CD4-positive, alpha-beta T cell treated with Interleukin-17A for 4 hours (primary cell): ENCODE measurements at places on chromosomes 6 and 20.

- no peak for DNase-seq
Measured at GRCh38 chr20:52033313-52033712, 158.3 kb downstream of the ZFP64 start.

DNA sequence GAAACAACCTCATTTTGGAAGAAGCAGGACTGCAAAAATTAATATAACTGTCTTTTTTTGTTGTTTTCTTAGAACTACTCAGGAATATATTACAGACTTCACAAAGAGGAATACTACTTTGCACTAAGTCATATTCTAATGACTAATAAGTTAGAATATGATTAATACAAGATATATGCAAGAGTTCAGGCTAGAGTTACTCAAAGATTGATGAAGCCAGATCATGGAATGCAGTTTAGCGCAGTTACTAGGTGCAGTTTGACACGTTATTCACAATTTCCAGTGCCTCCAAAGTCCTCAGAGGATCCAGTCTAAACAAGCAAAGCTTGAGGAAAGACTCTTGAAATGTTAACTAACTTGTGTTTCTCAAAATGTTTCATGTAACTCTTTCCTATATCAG lies 1.2 kb upstream of the MYCT1 start:
- DNase-seq = no peak

DNA sequence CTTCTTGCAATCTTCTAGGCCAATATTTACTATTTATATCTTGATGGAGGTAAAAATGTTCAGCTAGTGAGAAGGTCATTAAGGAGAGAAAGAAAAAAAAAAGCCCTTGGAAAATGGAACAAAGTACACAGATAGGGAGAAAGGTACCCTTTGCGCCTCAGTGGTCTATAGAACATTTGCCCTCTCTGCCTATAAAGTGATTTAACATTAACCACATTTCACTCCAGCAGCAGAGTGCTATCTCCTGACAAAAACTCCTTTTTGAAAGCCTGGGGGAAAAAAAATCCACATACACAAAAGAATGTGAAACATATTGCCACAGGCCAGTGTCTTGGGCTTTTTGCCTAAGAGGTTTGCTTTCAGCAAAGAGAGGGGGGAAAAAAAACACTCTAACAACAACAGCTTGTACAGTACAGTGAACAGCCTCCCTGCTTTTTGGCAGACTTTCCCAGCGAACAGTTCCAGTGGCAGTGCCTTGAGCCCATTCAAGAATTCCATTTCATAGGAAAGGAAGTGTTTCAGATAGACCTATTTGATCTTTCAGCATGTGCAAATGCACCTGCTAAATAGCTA lies 695 bp downstream of the ARHGAP18 start:
- DNase-seq = no peak

DNA sequence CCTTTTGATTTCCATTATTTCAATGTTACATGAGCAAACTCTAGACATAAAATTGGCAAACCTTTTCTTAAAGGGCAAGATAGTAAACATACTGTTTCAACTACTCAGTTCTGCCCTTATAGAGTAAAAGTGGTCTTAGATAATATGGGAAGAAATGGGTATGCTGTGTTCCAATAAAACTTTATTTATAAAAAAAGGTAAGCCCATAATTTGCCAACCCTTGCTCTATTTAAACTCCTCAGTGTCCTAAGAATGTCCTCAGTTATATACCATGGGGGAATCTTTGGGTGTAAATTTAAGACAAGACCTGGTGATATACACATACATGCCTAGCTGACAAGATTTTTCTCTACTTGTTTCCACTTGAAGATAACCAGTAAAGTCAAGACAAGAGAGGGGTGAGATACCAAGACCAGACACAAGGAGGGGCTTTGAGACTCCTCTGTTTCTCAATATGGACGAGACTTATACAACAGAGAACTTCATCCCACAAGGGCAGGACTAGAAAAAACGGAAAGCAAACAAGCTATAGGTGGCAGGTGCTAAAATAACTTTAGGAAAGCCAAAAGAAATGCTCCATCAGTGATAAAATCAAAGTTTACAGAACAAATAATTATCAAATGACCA lies 10.5 kb downstream of the SNX3 start:
- no peak for DNase-seq

GRCh38 chr6:167475947-167476346 lies 151.1 kb downstream of the TTLL2 start:
- DNase-seq = no peak

DNA sequence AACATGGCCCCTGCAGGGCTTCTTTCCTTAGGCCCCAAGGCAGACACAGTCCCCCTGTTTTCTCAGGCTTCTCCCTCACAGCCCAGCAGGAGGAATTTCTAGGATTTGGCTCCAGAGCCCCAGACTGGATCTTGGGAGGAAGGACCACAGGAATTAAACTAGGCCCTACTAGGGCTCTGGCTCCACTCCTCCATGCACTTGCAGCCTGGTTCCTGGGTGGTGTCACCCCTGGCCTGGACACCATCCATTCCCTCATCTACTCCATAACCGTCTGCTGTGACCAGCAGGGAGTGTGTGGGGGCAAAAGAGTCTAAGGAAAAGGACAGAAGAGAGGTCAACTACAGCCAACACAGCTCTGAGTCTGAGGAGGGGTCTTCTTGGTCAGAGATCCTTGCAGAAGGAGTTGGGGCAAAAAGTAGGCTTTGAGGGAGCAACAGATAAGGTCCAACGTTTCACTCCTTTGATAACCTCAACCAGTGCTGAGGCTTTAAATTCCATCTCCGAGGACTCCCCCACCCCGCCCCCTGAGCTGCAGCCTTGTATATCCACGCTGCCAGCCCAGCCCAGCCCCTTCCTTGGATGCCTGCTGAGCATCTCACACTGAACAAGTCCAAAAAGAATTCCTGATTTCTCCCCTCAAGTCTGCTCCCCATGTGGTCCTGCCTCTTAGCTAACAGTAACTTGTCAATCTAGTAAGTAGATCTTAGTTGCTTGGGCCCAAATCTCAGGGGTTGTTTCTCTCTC lies 27.9 kb upstream of the SPDEF start:
- DNase-seq = no peak

DNA sequence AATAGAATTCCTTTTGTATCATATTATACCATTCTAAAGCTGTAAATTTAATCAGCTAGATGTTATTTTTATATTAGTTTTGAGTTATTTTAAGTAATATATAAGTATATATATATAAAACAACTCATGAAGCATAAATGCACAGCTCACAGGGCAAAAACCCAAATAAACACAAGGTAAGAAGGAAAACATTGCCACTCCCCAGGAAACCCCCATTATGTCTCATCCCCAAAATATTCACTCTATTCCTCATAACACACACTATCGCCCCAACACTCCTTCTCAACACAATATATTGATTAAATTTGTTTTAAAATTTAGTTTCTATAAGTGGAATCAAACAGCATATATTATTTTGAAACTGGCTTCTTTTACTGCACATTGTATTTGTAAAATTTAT lies 98.6 kb upstream of the FAM83B start:
- DNase-seq = no peak

DNA sequence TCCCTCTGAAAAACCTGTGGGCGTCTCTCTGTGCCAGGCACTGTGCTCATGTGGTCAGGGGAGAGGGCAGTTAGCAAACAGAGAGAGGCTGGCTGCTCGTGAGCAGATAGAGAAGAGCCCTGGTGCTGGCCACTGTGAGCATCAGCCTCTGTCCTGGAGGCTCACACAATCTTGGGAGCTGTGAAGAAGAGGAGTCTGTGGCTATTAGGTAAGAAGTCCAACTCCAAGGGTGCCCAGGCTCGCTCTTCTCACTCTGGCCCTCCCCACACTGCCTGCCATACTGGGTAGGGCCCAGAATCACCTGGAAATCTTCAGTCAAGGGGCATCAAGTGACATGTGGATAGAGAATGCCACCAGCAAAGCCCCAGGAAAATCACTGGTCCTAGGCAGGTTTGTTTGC lies 14.1 kb downstream of the SCML4 start:
- no peak for DNase-seq

DNA sequence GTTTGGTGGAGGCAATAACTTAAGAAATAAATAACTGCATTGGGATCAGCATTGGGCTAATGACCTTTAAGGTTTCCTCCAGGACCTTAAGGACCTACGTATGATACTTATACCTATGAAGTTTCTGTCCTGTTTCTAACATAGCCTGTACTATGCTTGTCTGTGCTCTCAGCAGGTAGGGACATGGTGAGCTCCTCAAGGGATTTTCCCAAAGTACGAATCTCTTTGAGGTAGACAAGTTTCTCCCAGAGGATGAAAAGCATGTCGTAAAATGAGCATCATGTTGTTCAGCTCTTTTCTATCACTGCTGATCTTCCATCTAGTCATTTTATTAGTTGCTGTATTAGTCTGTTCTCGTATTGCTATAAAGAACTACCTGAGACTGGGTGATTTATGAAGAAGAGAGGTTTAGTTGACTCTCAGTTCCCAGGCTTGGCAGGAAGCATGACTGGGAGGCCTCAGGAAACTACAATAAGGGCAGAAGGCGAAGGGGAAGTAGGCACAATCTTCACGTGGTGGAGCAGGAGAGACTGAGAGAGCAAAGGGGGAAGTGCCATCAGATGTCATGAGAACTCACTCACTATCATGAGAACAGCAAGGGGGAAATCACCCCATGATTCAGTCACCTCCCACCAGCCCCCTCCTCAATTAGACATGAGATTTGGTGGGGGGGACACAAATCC lies 77.8 kb upstream of the TGM3 start:
- no peak for DNase-seq

DNA sequence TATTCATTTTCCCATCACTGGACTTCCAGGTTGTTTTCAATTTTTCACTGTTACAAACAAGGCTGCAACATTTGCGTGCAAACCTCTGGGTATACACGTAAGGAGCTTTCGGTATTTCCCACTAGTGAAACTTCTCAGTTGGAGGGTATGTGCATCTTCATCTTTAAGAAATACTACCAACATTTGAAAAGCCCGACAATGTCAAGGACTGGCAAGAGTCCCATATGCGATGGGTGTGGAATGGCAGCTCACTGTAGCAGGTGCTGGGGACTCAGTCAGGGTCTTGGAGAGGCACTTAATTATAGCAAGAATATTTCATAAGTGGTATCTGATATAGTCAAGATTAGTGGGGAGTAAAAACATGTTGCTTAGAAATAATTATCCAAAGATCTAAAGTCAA lies 8.9 kb upstream of the HLA-B start:
- no peak for DNase-seq

GRCh38 chr6:151553416-151554165 lies 59.8 kb downstream of the CCDC170 start:
- DNase-seq = no peak

DNA sequence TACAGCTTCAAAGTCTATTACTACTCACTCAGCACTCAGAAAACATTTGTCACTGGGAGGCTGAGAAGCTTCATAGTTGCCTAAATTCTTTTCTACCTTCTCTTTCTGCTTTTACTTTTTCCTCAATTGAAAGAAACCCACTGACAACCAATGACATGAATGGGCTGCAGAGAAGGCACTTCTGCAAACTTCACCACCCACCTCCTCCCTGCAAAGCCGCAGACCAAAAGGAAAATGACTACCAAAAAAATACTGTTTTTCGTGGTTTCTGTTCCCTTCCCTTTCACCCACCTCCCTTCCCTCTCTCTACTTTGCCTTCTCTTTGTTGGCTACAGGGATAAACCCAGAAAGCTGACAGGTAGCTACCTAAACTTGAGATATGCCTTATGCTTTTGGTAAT lies 3.2 kb downstream of the GNAS-AS1 start:
- DNase-seq = no peak

DNA sequence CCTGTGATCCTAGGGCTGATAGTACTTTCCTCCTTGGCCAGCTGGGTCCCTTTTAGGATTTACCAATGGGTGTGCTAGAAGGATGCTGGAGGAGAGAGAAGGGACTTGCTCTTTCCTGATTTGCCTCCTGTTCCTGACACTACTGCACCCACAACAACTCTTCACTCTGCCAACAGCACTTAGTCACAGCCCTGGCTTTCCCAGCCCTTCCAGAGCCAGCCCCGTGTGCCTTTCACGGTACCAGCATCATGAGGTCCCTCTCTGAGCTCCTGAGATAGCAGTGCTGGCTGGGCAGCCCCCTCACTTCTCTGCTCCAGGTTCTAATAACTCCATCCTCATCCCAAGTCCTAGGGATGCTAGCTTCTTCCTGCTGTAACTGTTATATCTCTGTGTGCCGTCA lies 80.9 kb downstream of the DNAH8 start:
- no peak for DNase-seq

GRCh38 chr20:17621229-17621968 lies 51.5 kb downstream of the DSTN start:
- DNase-seq = no peak

- no peak for DNase-seq
Measured at GRCh38 chr6:84007871-84008270, 25.7 kb upstream of the MRAP2 start.

GRCh38 chr20:62030834-62031434 lies 34.7 kb downstream of the TAF4 start:
- peak; percentile 60 for DNase-seq
